Pancreas (tissue), 10 donors: ENCODE measurements at places on chromosomes 16 and 17. TPM values are rescaled to one million over a fixed set of nuclear protein-coding genes. Genes with fewer than 3 reads are reported as not detected.

DNA sequence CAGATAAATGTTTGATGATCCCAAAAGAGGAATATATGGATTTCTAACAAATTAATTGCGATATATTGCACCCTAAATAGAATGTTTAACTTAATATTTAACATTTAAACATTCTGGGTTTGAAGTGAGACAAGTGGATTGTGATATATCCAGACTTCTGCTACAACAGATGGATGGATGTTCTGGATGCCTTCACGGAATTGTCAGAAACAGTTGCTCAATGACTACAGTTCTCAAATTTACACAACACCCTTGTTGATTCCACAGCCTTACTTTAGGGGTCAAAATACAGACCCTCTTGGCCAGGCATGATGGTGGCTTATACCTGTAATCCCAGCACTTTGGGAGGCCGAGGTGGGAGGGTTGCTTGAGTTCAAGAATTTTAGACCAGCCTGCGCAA lies 250.8 kb downstream of the RBFOX1 start:
- no peak for DNase-seq

- no peak for DNase-seq
Observed at GRCh38 chr17:80984749-80985148, 6.9 kb upstream of the CHMP6 start.

DNA sequence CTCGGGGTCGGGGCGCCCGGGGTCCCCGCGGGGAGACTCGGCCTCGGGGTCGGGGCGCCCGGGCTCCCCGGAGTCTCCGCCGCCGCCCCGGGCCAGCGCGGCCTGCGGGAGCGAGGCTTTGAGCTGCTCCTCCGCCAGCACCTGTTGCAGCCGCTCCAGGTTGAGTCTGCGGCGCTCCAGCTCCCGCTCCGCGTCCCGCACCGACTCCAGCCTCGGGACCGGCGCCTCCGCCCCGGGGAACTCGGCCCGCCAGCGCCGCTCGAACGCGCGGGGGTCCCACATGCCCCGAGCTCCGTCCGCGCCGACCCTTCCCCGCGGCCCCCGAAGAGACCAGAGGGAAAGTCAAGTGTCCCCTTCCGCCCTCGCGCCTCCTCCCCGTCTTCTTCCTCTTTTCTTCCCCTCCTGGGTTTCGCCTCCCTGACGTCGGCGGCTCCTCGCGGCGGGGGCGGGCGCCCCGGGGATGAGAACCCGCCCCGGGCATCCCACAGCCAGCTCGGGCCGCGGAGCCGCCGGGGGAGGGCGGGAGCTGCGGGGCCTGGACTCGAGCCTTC lies 40.8 kb upstream of the BHLHA9 start:
- no peak for DNase-seq

- DNase-seq: no peak
Observed at GRCh38 chr17:55167024-55167725, 97.6 kb upstream of the HLF start.

The CCL13 gene
- total RNA-seq: 1.0 TPM

The CRYM gene
- total RNA-seq: 0.19 TPM
